ENCODE measurements at places on chromosomes 12 and 14. TPM values are rescaled to one million over a fixed set of nuclear protein-coding genes. Genes with fewer than 3 reads are reported as not detected.

The GLI1 gene
- total RNA-seq: 0.50 TPM

The ACACB gene
- 1.9 TPM for total RNA-seq

The RNF10 gene
- 491 TPM for total RNA-seq

The KLHL33 gene
- total RNA-seq: not detected

The KRT81 gene
- total RNA-seq: 48.3 TPM

The LRP1 gene
- total RNA-seq: 157 TPM

The DLK1 gene
- not detected for total RNA-seq

The SALL2 gene
- 15.9 TPM for total RNA-seq

The PDE3A gene
- total RNA-seq: under 0.01 TPM

The CARMIL3 gene
- 0.10 TPM for total RNA-seq

The PSMA3 gene
- total RNA-seq: 136 TPM

The MCRS1 gene
- total RNA-seq: 52.1 TPM

The FANCM gene
- total RNA-seq: 4.7 TPM

The CLEC4A gene
- total RNA-seq: 0.35 TPM

The TDRD9 gene
- 4.5 TPM for total RNA-seq

The C12orf60 gene
- total RNA-seq: 2.3 TPM

The EPYC gene
- not detected for total RNA-seq

The COX6A1 gene
- 865 TPM for total RNA-seq

The ZCRB1 gene
- total RNA-seq: 31.2 TPM

The CLEC2A gene
- total RNA-seq: not detected

The TMEM116 gene
- 14.1 TPM for total RNA-seq

The CMTM5 gene
- total RNA-seq: not detected

The BRI3BP gene
- total RNA-seq: 14.1 TPM

The CD69 gene
- 0.25 TPM for total RNA-seq

The RTN1 gene
- 0.05 TPM for total RNA-seq

The PIWIL1 gene
- total RNA-seq: not detected

The ABCC9 gene
- 1.7 TPM for total RNA-seq

The TAS2R9 gene
- total RNA-seq: 0.35 TPM

The NOS1 gene
- not detected for total RNA-seq

All from renal cortical epithelial cell (primary cell).